ENCODE measurements at places on chromosomes 6 and 20.

- no peak for DNase-seq
Observed at GRCh38 chr6:161542346-161542980, 268.6 kb upstream of the AGPAT4 start.

DNA sequence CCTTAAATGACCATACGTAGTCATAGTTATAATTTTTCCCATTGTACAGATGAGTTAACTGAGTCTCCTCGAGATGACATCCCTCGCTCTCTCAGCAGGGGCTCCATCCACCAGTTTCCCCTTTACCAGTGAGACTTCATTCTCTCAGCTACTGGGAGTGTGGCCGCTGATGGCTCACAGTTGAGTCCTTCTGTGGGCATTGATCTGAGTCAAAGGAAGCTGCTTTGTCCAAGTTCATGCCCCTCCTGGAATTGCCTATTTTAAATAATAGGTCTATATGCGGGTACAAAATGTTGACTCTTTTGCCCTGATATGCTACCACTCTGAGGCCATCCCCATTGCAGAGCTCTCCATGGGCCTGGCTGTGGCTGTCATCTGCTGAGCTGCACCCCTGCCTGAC is 14.8 kb upstream of the CST1 start:
- no peak for DNase-seq

DNA sequence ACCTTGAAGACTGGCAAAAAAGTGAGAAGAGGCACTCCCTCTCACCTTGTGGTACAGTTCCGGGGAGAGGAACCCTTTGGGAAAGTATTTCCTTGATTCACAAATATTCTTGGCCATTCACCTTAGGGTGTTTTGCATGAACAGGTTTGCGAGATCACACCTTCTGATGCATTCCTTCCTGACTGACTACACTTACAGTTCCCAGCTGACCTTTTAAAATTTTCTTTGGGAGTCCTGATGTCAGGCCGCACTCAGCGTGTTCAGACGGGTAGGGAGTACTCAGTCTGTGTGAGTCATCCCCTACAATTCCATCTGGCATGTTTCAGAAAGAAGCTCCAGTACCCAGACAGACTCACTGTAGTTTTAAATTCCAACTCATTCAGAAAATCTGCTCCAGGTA is 1.7 kb downstream of the ADGRF4 start:
- DNase-seq: no peak

GRCh38 chr6:38187325-38187724 is 367.8 kb downstream of the ZFAND3 start:
- DNase-seq: no peak

DNA sequence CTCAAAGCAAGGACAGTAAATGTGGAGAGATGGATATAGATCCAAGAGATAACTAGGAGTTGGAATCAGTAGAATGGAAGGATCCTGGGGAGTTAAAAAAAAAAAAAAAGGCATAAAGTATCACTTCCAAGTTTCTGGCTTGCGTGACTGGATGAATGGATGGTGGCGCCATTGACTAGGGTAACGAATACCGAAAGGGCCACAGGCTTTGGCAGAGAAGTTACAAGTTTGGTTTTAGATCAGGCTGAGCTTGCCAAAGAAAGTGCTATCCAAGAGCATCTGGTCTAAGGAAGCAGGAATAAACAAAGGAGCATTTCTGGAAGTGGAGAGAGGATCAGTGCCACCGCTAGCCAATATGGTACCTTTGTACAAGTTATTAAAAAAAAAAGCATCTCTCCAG is 17.5 kb downstream of the L3MBTL1 start:
- no peak for DNase-seq

- DNase-seq: no peak
Observed at GRCh38 chr6:109019911-109020310, 74.7 kb downstream of the SESN1 start.

GRCh38 chr20:42979720-42980119 is 210.0 kb downstream of the PTPRT start:
- no peak for DNase-seq

- DNase-seq: no peak
Observed at GRCh38 chr6:115901896-115902295, 158.8 kb downstream of the FRK start.

GRCh38 chr6:2546901-2547300 is 203.8 kb downstream of the MYLK4 start:
- no peak for DNase-seq

DNA sequence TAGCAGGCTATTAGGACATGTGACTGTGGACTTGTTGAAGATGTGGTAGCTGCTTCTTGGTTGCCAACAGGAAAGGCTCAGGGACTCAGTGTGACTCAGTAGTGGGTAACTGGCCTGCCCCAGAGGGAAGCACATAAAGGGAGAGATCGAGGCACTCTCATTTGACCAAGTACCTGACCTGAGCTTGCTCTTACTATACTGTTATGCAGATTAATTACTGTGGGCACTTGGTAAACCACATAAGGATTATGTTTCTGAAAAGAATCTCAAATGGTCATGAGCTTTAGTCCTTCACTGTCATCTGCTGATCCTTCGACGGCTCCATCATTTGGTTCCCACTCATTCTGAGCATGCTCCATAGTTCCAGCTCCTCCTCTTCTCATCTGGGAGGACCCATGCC is 48.2 kb upstream of the RPL7L1 start:
- no peak for DNase-seq

- DNase-seq: no peak
Observed at GRCh38 chr6:110319843-110320242, 38.3 kb downstream of the METTL24 start.

- no peak for DNase-seq
Observed at GRCh38 chr20:37673444-37673843, 20.4 kb upstream of the CTNNBL1 start.

GRCh38 chr6:52697903-52698302 is 27.0 kb downstream of the TMEM14A start:
- no peak for DNase-seq

DNA sequence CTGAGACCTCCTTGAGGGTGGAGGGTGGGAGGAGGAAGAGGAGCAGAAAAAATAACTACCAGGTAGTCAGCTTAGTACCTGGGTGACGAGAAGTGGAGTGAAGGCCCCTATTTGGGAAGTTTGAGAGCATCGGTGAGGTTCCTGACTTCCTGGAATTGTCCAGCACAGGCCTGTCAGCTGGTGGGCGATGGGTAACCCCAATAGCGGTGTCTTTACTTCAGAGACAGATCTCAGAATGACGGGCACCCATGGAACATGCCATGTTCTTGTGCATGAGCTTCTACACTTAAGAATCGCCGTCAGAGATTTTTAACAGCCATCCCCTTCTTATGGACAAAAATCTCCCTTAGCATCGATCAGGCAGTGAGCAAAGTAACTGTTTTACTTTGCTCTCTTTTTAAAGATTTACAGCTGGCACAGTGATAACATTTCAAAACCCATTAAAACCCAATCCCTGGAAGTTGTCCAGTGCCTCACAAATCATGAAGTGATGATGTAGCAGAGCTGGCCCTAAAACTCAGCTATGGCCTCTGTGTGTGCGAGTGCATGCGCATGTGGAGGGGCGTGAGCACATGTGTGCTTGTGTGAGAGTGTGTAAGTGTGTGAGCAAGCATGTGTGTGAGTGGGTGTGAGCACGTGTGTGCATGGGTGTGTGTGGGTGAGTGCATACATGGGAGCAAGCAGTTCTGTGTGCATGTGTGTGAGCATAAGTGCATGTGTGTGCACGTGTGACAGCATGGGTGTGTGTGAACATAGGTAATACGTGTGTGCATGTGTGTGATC is 85.2 kb downstream of the DLL1 start:
- no peak for DNase-seq

GRCh38 chr6:157867981-157868380 is 44.9 kb downstream of the SNX9 start:
- DNase-seq: no peak

GRCh38 chr20:528923-529604 is 14.5 kb downstream of the CSNK2A1 start:
- DNase-seq: no peak

- DNase-seq: no peak
Observed at GRCh38 chr6:160269023-160269521, 10.5 kb upstream of the SLC22A2 start.

DNA sequence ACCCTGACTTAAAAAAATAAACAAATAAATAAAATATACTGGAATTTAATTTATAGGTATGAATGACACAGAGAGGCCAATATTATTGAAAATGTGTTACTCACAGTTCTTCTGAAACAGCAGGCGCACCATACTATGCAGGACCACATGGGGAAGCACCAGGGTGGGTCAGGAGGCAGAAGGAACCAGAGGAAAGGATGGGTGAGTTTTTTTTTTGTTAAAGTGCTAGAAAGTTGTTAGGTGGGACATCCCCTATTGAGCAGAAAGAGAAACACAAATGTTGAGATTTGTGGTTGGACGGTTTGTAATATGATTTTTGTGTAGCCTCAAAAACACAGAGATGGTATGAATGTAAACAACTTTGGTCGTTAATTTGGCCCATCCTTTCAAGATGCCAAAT is 26.0 kb downstream of the PTPRA start:
- DNase-seq: no peak

DNA sequence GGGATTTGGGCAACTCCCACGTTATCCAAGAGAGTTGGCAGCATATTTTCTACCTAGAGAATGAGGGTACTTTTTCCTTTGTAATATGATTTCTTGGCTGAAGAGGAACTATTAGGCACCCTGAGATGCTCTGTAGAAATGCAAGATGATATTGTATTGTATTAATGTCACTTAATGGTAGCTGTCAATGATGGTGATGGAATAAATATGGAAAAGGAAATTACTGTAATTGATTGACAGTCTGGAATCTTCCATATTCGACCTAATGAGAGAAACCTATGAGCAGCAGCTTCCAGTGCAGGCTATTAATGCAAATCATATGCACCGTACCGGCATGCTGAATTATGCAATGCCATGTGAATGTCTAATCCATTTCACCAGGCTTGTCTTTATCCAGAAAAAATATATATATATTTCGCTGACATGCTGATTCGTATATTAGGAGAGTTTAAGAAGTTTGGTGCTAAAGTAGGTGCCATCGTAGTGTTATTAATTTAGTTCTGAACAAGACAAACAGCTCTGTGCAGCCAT is 494.2 kb upstream of the JARID2 start:
- DNase-seq: no peak
